Trophoblast cell (in vitro differentiated cells and primary cell): ENCODE measurements at places on chromosomes 7 and 10.

DNA sequence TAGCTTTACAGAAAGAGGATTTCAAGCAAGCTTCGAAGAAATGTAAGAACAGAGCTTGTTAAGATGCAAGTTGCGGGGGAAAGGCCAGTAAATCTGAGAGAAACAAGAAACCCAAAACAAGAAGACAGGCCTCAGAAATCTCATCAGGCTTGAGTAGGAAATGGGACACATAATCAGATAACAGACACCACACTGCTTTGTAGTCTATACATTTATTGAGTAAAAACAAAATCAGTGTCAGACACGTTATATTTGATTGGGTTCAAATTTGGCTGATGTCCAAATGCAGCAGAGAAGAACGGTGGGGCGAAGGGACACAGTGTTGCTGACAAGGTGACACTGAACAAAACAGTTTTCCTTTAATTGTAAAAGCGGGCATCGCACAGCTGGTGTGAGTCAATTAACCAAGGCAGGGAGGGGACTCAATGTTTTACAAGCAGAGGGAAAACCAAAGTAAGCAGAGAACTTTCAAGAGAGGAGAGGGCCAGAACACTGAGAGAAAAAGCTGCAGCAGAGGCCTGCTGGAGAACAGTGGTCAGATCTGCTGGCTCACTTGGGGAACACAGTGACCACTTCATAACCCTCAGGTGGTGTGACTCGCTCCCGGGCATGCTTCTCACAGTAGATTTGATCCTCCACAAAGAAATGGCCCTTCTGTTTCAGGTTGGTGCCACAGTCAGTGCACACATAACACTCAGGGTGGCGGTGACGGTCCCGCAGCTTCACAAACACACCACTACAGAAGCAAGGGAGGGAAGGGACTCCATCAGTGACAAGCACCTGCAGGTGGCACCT, 43.5 kb downstream of the ACSM6 start:
- H3K4me3 ChIP-seq = no peak overlapping the region
- no peaks in the 10 kb centered on the region for H3K4me1 ChIP-seq
- H3K36me3 ChIP-seq = peaks cover 41% of the 10 kb centered on the region
- H3K27ac ChIP-seq = no peak overlapping the region
- DNase-seq = no peak
- H3K27me3 ChIP-seq = no peaks in the 10 kb centered on the region

- no peak overlapping the region for H3K4me3 ChIP-seq
- H3K36me3 ChIP-seq = peaks cover 13% of the 10 kb centered on the region
- no peak overlapping the region for H3K27ac ChIP-seq
- no peak for DNase-seq
Measured at GRCh38 chr7:45036796-45037195, 36.8 kb downstream of the CCM2 start.

GRCh38 chr10:63055705-63056104, 77.4 kb upstream of the NRBF2 start:
- no peak overlapping the region for H3K27ac ChIP-seq
- DNase-seq = no peak
- H3K36me3 ChIP-seq = no peaks in the 10 kb centered on the region
- no peaks in the 10 kb centered on the region for H3K4me1 ChIP-seq
- no peak overlapping the region for H3K4me3 ChIP-seq

GRCh38 chr10:121684276-121684675, 86.0 kb upstream of the FGFR2 start:
- H3K4me3 ChIP-seq = no peak overlapping the region
- no peaks in the 10 kb centered on the region for H3K27me3 ChIP-seq
- H3K4me1 ChIP-seq = peaks cover 4% of the 10 kb centered on the region
- peak; percentile 97 for DNase-seq

GRCh38 chr7:27128034-27128433, 2.5 kb downstream of the HOXA4 start:
- peaks cover 84% of the 10 kb centered on the region for H3K27me3 ChIP-seq
- DNase-seq = no peak
- no peaks in the 10 kb centered on the region for H3K36me3 ChIP-seq
- H3K4me1 ChIP-seq = peaks cover 10% of the 10 kb centered on the region
- H3K27ac ChIP-seq = no peak overlapping the region

DNA sequence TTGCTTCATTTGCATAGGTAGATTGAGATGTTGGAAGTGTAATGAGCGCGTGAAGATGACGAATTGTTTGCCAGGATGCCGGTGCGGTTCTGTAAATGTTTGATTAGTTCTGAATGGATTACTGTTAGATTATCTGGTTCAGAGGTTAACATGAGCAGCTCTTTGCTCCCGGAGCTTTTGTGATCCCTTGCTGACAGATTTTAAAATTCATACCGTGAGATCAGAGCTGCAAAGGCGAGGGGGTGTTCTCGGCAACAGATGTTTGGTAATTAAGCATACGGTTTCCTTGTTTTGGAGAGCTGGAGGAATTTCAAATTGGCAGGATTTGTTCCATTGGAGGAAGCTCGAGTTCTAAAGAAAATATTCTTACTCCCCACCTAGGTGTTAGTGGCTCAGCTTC, 237.8 kb upstream of the GPR26 start:
- H3K27ac ChIP-seq = no peak overlapping the region
- no peak for DNase-seq
- no peaks in the 10 kb centered on the region for H3K36me3 ChIP-seq
- peaks cover 16% of the 10 kb centered on the region for H3K4me1 ChIP-seq

- no peaks in the 10 kb centered on the region for H3K4me1 ChIP-seq
- no peaks in the 10 kb centered on the region for H3K36me3 ChIP-seq
- H3K27ac ChIP-seq = no peak overlapping the region
- no peaks in the 10 kb centered on the region for H3K27me3 ChIP-seq
Measured at GRCh38 chr7:116417593-116418345, 81.8 kb upstream of the CAV2 start.

- H3K27me3 ChIP-seq = no peaks in the 10 kb centered on the region
- DNase-seq = peak; percentile 80
Measured at GRCh38 chr10:89466599-89467035, 52.2 kb downstream of the IFIT5 start.

DNA sequence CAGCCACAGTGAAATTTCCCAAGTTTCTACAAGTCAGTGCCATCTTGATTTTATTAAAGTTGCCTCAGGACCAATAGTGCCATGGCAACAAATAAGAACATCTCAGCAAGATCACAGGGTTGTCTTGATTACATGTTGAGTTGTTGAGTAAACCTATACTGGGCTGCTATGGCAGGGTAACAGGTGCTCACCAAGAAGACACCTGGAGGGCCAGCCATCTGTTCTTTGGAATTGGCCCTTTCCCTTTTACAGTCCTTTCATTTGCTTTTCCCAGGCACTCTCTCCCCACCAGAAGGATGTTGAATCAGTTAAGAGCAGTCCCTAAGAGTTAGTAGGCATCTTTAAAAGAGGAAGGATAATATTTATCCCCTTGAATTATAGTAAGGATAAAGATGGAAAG, 582.0 kb downstream of the TNS3 start:
- H3K4me1 ChIP-seq = no peaks in the 10 kb centered on the region
- no peaks in the 10 kb centered on the region for H3K36me3 ChIP-seq
- H3K4me3 ChIP-seq = no peak overlapping the region
- no peaks in the 10 kb centered on the region for H3K27me3 ChIP-seq

DNA sequence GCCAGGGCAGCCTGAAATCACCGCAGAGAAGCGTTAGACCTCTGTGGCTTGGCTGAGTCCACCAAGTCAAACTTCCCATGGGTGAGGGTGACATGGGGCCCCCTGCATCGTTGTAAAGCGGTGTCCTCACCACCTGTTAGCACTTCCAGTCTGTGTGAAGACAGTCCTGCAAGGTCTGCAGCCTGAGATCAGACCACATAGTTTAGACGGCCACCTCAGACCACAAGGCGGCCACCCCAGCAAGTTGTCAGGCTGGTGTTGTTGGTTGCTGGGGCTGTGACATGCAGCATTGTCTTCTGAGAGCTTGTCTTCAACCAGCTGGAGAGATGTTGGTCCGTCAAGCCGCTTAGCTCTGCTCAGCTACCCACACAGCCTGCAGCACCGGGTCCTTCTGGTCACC, 44.1 kb upstream of the TARP start:
- no peaks in the 10 kb centered on the region for H3K36me3 ChIP-seq
- no peaks in the 10 kb centered on the region for H3K27me3 ChIP-seq
- DNase-seq = no peak

- no peak for DNase-seq
- H3K27me3 ChIP-seq = no peaks in the 10 kb centered on the region
- no peak overlapping the region for H3K4me3 ChIP-seq
- no peak overlapping the region for H3K27ac ChIP-seq
- H3K4me1 ChIP-seq = peaks cover 3% of the 10 kb centered on the region
Measured at GRCh38 chr7:108027239-108027638, 24.3 kb upstream of the LAMB1 start.

GRCh38 chr7:132475037-132475668, 101.1 kb downstream of the PLXNA4 start:
- H3K4me1 ChIP-seq = peaks cover 8% of the 10 kb centered on the region
- no peak overlapping the region for H3K27ac ChIP-seq
- no peaks in the 10 kb centered on the region for H3K36me3 ChIP-seq
- DNase-seq = no peak
- no peaks in the 10 kb centered on the region for H3K27me3 ChIP-seq

DNA sequence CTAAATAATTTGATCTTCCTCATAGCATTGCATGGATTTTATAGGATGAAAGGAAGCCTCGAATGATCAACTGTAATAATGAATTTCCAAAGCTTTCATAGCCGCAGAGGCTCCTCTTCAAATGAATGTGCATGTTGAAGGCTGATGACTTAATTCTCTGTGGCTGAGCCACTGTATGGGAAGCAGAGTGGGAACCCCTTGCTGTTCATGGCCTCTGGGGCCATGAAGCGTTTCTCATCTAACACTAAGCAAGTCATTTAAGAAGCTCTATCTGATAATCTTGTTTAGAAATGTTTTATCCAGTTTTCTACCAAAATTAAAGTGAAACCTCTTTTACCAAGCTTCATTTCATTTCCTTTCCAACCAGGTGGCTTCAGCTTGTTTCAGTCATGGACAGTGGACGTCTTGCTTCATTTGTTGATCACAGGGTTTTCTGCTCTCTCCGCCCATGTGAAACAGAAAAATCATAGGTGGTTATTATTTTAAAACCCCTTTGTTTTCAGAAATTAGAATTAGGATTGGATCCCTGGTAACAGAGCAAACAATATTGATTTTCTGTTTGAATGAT, 10.3 kb upstream of the ADARB2 start:
- H3K27me3 ChIP-seq = no peaks in the 10 kb centered on the region
- no peaks in the 10 kb centered on the region for H3K36me3 ChIP-seq
- no peak for DNase-seq
- H3K4me1 ChIP-seq = no peaks in the 10 kb centered on the region

DNA sequence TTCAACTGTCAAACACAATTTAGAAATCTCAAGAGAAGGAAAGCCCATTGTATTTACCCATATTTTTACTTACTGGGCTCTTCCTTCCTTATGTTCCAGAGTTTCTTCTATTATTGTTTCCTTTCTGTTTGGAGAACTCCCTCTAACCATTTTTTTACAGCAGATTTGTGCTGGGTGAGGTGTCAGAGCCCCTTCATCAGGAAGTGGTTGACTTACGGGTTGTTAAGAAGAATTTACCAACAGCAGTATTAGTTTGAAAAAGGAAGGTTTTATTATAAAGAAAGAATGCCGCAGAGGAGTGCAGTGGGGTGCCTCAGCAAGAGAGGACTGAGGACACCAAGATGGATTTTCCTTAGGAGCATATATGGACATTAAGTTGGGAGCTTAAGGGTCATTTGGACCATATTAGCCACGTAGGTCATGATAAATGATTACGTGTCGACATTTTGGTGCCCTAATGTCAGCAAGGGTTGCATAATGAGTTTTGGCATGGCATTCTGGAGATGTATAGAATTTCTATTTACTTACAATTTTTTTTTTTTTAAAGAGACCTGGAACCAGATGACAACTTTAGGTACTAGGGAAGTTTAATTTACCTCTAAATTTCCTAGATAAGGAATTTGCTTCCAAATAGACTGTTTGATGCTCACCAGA, 6.3 kb upstream of the TBATA start:
- no peak for DNase-seq
- no peak overlapping the region for H3K27ac ChIP-seq
- H3K36me3 ChIP-seq = no peaks in the 10 kb centered on the region
- H3K4me1 ChIP-seq = no peaks in the 10 kb centered on the region

GRCh38 chr10:71214641-71215559, 2.5 kb downstream of the UNC5B start:
- H3K36me3 ChIP-seq = peaks cover 11% of the 10 kb centered on the region
- no peak for DNase-seq
- H3K4me1 ChIP-seq = peaks cover 41% of the 10 kb centered on the region
- peak overlapping the region; percentile 47 for H3K4me3 ChIP-seq

DNA sequence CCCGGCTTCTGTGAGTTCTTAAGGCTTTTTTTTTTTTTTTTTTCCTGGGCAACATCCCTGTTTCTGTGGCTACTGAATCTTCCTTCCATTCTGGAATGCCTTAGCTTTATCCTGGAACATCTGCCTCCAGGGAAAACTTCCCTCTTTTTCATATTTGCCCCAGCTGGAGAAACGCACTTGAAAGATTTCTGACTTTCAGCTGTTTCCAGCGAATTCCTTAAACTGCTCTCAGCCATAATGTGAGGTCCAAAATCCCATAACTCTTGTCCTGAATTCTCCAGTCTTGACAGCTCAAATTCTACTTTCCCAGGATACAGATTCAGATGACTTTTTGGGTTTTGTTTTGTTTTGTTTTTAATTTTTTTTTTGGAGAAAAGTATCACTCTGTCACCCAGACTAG, 263.6 kb upstream of the AUTS2 start:
- H3K27ac ChIP-seq = no peak overlapping the region
- H3K27me3 ChIP-seq = no peaks in the 10 kb centered on the region
- H3K4me3 ChIP-seq = no peak overlapping the region
- DNase-seq = peak; percentile 47
- no peaks in the 10 kb centered on the region for H3K36me3 ChIP-seq
- peaks cover 4% of the 10 kb centered on the region for H3K4me1 ChIP-seq

- no peak within 1 kb of the TSS for H3K4me3 ChIP-seq
- H3K27me3 ChIP-seq = no peaks in the 10 kb centered on the region
- no peak for DNase-seq
- no peaks in the 10 kb centered on the region for H3K36me3 ChIP-seq
- H3K27ac ChIP-seq = no peak within 1 kb of the TSS
Measured at GRCh38 chr10:17808971-17809841, at the start of gene MRC1. TSS of gene MRC1 (plus strand) at chr10:17809348. CDS start at chr10:17809466, 118 bp downstream.

DNA sequence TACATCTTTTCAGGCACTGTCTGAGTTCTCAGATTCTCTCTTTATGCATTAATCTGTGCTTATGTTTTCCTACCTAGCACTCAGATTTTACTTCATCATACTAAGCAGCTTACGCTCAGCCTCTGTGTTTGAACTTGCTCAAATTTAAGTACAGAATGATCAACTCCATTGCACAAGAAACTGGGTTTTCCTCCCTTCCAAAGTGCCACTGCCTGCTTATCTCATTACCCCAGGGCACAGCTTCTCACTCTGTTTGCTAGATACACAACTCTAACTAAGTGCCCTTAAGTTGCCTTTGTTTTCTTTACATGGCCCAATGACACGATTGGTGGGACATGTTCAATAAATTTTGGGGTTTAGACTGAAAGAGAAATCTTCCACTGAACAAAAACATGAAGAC, 267.7 kb downstream of the GFRA1 start:
- H3K36me3 ChIP-seq = no peaks in the 10 kb centered on the region
- H3K27ac ChIP-seq = no peak overlapping the region
- H3K4me1 ChIP-seq = peaks cover 2% of the 10 kb centered on the region
- no peak overlapping the region for H3K4me3 ChIP-seq
